Activated effector memory CD4-positive, alpha-beta T cell treated with Interleukin-2 at 50 U/mL for 16 hours (primary cell): ENCODE measurements at places on chromosomes 11 and 22.

DNA sequence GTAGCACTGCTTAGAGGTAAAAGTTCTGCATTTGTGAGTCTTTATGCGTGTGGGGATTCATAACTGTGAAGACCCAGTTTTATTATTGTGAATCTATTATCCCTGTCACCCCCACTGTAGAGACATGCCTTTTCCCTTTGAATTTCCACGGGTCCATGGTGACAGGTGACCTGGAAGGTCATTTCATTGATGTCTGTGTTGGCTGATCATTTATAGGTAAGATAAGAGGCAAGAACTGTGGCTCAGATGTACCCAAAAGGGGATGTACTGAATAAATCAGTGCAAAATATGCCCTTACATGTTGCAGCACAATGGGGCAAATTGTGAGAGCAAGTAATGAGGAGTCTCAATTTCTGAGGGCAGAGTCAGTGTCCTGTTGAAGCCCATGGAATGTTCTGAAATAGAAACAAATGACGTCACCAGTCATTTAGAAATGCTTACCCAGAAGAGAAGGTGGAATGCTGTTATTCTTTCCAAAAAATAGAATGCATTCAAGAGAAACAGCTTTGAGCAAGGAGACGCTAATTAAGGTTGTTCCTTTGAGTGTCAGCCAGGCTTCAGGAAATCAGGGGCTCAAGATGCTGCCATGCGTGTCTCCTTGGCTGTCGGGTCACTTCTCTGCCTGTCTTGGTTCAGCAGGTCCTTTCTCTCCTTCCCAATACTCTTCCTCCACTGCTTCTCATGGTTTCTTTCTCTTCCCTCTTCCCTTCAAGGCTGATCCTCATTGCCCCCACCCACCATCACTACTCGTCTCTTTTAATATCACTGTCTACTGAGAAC lies 118.7 kb upstream of the E2F8 start:
- DNase-seq: no peak

- no peak for DNase-seq
Measured at GRCh38 chr11:1129143-1129610, 28.6 kb upstream of the MUC5AC start.

DNA sequence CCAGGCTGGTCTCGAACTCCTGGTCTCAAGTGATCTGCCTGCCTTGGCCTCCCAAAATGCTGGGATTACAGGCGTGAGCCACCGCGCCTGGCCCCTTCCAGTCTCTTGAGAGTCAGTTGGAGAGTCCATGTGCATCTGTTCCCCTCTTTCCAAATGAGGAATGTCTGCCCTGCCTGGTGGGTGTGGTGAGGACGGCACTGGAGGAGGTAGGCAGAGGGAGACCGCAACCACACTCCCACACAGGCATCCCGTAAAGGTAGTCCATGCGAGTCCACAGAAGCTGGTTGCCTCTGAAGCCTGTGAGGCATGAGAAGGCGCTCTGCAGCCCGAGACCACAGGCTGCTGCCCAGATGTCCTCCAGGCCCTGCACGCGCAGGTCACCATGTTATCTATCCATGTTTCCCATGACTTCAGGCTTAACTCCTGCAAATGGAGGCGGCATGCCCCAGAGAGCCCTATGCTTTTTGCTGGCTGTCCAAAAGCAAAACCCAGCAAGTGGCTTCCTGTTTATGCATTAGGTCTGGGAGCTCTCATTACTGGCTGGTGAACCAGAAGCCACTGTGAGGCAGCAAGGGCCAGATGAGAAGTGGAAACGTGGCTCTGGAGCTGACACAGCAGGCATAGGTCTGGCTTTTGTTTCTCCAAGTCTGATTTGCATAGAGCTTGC lies 43.4 kb downstream of the GRIK4 start:
- DNase-seq: no peak

DNA sequence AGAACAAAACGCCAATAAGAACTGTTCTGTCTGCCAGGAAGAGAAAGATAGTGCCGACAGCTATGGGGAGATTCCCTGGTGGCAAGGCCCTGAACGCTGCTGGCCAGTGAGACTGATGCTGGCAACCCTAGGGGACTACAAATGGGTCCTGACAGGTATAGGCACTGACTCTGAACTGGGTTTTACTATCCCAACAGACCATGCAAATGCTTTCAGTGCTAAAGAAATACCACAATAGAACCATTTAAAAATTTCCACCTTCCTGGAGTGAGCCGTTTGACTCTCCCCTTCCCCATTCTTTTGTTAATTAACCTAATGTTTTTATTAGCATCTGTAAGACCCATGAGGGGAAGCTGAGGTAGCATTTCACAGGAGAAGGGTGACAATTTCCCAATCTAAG lies 25.7 kb downstream of the USP28 start:
- DNase-seq: no peak

GRCh38 chr11:73531386-73531785 lies 66.5 kb downstream of the FAM168A start:
- DNase-seq: no peak

- DNase-seq: no peak
Measured at GRCh38 chr22:25765016-25765367, 23.0 kb downstream of the MYO18B start.

GRCh38 chr11:100865443-100866065 lies 178.5 kb downstream of the ARHGAP42 start:
- DNase-seq: no peak

DNA sequence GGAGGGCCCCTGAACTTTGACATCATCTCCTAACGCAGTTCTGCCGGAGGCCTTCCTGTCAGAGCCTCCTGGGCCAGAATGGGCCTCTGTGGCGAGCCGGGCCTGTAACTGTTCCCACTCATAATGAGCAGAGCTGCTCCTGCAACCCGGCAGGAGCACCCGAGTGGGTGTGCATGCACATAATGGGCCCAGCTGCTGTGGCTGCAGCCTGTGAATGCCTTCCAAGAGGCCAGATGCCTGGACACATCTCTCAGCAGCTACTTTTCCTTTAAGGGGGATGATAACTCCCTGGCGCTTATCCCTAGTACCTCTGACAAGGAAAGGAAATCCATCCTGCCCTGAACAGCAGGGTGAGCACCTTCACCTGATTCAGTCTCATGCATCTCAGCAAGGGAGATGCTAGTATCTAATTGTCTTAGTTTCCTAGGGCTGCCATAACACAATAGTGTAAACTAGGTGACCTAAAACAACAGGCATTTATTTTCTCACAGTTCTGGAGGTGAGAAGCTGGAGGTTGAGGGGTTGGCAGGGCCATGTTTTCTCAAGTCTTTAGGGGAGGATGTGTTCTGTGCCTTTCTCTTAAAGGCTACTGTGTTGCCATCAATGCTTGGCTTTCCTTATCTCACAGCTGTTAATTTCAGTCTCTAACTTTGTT lies 120.5 kb downstream of the TEAD1 start:
- DNase-seq: no peak

GRCh38 chr11:27496461-27496860 lies 10.1 kb downstream of the LIN7C start:
- no peak for DNase-seq

GRCh38 chr22:21052715-21053459 lies 7.1 kb downstream of the LRRC74B start:
- DNase-seq: no peak

- DNase-seq: no peak
Measured at GRCh38 chr11:8313504-8314090, 49.9 kb upstream of the LMO1 start.

DNA sequence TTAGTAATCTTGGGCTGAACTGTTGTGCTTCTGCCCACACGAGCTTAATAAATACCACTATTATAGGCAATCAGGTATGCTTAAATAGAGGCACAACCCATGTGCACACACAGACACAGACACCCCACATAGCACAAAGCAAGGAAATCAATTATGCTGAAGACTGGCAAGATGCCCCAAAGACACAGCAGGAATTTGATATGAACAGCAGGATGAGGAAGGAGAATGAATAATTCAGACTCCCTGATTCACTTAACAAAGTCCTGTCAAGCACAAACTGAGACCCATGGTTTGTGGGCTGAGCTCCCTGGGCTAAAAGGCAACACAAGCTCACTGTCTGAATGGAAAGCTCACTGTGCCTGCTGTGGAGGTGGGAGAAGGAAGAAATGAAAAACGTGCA lies 42.5 kb downstream of the RBFOX2 start:
- no peak for DNase-seq

GRCh38 chr11:44905131-44905866 lies 45.4 kb downstream of the TP53I11 start:
- no peak for DNase-seq

GRCh38 chr11:14619603-14620531 lies 23.7 kb upstream of the PDE3B start:
- no peak for DNase-seq

DNA sequence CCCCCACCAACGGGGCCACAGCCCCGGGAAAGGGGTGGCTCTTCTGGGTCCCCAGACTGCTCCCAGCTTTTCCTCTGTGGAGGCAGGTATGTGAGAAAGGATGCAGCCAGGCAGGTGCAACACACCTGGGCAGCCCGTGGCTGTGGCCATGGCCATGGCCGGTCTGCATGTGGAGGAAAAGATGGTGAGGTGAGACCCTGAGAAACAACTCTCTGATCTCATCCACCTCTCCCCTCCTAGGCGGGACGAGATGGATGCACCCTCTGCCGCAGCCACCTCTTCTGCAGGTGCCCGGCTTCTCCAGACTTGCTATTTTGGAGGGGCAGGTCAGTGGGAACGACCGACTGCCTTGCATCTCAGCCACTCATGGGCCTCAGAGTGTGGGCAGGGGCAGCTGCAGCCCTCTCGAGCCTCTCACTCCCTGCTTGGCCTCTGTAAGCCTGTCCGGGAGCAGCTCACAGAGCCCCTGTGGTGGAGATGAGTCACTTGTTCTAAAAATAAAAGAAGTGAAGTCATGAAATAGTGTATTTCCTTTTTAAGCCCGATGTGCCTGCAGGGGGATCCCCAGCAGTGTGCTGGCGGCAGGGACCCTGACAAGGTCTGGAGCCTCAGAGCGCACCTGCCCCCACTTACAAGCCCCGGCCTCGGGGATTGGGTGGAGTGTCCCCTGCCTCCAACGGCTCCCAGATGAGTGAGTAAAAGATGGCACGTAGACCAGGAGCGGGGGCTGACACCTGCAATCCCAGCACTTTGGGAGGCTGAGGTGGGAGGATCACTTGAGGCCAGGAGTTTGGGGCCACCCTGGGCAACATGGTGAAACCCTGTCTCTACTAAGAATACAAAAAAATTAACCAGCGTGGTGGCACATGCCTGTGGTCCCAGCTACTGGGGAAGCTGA lies 10.7 kb downstream of the SMIM38 start:
- DNase-seq: no peak

DNA sequence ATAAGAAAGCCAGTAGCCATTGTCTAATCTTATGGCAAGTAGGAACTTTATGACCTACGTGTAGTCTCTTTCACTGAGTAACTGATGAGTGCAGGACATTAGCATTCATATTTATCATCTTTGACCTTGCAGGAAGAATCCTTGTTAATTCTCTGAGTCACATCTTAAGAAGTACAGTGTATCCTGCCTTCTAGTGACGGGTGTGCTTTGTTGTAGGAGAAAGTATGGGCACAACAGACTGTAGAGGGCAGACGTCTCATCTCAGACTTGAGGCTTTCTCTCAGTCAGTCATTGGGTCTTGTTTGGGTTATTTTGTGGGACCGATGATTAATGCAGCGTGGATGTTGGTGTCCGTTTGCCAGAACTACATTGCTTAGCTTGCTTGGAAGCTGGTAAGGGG lies 6.8 kb downstream of the RNF214 start:
- DNase-seq: no peak

GRCh38 chr22:20243176-20243536 lies 25.0 kb downstream of the RTN4R start:
- DNase-seq: no peak

DNA sequence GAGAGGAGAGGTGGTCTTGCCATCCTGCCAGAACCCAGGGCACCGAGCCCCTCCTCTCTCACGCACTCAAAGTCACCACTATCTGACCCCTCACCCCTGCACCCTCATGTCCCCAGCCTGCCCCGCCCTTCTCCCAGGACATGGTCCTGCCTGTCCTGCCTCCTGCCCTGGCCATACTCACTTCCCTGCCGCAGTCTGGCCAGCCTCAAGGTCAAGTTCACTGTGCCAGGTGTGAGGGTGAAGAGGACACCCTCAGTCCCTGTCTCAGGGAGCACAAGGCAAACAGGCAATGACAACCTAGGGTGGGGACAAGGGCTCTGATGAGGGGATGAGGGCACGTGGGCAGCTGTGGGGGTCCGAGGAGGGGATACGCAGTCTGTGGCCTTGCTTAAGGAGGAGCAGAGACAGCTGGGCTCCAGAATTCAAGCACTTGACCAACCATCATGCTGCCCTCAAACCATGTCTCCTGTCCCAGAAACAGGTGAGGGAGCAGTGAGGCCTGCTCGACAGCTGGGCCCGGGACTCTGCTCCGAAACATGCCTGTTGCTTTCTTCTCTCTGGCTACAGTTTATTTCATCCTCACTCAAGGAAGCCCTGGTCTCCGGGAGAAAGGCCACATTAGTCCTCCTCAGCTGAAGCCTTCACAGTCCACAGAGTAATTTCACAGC lies 36.6 kb downstream of the PDGFB start:
- DNase-seq: no peak

DNA sequence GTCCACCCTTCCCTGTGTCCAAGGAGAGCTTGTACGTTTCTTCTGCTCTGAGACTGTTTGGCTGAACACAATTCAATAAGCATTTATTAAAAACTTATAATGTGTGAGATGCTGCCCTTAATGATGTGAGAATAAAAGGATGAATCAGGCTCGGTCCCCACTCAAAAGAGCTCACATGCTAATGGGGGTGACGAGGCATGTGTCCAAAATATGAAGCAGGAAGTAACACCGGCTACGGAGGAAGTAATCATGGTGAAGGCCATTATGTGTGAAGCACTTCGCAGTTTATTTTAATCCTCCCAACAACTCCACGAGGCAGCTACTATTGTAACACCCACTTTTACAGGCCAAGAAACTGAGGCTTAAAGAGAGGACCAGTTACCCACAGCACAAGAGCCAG lies 3.4 kb upstream of the RASD2 start:
- DNase-seq: no peak

- no peak for DNase-seq
Measured at GRCh38 chr11:46522682-46523281, 71.0 kb downstream of the AMBRA1 start.

DNA sequence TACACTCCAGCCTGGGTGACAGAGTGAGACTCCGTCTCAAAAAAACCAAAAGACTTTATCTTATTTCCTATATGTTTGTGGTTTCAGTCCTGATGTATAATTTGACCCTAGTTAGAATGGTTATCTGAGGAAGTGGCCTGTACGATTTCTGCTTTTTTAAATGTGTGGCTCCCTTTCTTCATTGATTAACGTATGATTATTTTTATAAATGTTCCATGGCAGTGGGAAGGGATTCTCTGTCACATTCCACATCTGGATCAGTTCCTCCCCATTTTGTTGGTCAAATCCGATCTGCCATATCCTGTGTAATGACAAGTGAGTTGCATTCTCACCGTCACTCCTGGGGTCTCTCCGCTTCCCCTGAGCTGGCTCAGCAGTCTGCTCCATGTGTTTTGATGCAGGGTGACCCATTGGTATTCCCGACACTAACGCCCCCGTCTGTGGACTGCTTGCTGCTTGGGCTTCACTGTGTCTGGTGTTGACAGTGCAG lies 20.3 kb downstream of the NEAT1 start:
- no peak for DNase-seq
